ENCODE measurements at places on chromosomes 6 and 20. TPM values are rescaled to one million over a fixed set of nuclear protein-coding genes. Genes with fewer than 3 reads are reported as not detected.

GRCh38 chr6:154017786-154018185 is 21.3 kb upstream of the OPRM1 start:
- DNase-seq = no peak

DNA sequence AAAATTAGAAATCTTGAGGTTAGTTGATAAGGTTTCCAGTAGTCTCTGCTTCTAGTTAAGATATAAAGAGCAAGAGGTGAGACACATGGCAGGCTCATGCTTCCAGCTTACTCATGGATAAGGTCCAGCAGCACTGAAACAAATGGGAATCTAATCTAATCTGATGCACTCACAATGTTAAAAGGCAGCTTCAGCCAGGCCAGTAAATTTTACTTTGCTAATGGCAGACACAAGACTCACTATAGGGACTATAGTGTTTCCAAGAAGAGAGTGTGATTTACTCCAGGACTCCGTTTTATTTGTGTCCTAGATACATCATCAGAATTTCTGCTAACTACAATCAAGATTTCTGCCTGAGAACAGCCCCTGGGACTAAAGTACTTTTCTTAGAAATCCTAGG is 324.8 kb downstream of the SMOC2 start:
- no peak for DNase-seq

PLN gene
- total RNA-seq = not detected

GRCh38 chr20:51134405-51134804 is 111.5 kb upstream of the KCNG1 start:
- no peak for DNase-seq

DNA sequence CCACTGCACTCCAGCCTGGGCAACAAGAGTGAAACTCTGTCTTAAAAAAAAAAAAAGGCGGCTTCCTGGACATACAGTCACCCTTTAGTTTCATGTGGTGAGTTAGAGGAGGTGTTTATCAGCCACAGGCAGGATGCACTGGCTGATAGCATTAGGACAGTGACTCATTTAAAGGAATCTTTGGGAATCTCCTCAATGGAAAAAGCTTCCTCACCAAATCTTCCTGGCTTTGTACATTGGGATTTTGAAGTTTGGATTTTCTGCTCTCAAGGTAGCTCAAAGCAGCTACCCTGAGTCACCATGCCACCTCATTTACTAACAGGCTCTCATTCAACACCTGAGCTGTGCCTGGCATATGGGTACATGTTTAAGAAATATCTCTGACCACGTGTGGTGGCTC is 20.2 kb downstream of the PRPH2 start:
- no peak for DNase-seq

GRCh38 chr20:18727032-18727508 is 86.5 kb upstream of the SCP2D1 start:
- no peak for DNase-seq

DNA sequence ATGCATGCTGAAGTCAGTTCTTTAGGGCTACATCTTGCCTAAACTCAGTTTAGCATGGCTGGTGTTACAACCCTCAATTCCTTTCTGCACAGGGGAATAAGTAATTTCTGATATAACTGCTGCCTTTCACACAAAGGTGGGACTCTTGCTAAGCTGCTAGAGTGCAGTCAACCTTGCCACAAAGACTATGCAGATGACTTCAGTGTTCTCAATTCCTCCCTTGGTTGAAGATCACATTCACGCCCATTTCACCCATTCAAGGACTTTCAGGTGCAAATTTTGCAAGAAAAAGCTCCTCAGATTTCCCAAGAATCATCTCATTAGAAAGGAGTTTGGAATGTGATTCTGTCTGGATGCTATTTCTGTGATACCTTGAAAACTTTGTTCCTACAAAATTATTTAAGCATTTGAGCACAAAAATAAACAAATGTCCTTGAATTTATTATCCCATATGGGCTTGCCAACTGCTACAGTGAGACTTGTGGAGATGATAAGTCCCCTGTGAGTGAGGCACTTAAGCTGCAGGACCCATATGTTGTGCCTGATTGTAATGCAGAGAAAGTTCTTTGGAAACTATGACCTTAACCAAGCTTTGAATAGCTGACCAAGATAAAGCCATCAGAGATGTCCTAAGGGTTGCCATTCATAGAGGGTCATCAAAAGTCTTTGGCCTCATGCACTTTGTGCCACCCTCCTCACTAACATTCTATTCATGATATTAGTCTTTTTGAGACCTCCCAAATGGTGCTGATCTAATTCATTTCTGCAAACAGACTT is 111.8 kb downstream of the PLCB4 start:
- no peak for DNase-seq

DNA sequence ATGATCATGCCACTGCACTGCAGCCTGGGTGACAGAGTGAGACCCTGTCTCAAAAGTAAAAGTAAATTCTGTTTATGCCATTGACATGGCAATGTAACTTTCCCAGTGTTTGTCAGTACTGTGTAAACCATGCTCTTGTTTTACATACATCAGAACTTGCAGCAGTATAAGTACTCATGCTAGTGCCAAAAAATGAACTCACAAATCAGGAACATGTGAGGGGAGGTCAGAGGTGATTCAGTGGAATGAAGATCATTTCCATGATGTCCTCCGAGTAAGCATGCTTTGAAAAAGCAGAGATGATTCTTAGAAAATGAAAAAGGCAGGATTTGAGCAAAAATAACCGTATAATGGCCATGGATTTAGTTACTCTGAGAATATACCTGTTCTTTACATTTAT is 81.9 kb downstream of the ANKS1A start:
- no peak for DNase-seq

GRCh38 chr20:21615617-21616080 is 89.8 kb upstream of the PAX1 start:
- DNase-seq = peak; percentile 71

DNA sequence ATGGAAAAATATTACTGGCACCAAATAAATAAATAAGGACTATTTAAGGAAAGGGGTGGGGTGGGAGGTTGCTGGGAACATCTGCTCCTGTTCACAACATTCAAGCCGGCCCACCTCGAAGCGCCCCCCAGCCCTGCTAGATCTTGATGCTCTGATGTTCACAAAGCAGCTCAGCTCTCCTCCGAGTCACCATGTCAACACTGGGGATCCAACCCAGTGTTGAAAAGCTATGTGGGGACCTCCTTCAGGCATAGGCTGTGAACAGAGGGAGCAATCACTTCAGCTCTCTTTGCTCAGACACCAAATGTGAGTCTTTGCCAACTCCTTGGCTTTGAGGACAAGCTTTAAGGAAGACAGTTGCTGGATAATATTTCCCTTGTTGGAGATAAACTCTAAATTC is 176.8 kb upstream of the NT5E start:
- DNase-seq = no peak

DNA sequence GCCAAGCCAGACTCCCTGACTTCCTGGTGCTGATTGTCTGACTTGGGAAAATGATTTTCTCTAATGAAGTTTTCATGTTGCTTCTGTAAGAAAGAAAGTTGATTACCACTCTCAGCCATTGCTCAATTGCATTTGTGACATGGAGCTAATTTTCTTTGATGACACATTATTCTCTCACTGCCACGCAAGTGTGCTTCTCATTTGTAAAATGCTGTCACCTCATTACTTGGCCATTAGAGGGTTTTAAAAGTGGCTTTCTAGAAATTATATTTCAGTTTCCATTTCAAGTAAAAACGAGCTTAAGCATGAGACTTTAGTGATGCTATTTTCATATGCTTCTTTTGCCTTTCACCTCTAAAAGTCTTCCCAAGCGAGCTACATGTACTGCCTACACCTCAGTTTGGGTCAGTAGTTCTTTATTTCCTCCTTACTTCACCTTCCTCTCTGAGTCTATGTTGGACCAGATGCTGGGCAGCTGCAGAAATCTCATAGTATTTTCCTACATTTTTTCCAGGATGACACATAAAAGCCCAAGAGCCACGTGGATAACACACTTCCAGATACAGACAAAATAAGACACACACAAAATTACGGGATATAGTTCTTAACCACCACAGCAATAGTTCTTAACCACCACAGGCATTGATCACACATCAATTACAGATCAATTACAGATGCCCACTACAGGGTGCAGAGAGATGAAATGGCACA is 6.3 kb upstream of the FAM210B start:
- no peak for DNase-seq

TNNC2 gene
- not detected for total RNA-seq

DNA sequence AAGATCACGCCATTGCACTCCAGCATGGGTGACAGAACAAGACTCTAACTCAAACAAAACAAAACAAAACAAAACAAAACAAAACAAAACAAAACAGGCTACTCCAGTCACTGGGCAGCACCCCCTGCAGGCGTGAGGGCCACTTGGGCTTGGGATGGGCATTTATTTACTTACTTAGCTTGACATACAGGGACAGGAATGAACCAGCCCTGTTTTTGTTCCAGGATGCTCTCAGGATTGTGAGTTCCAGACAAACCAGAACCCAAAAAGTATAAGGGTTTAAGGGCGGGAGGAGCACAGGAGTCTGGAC is 4.0 kb upstream of the PTPN1 start:
- DNase-seq = no peak

DNA sequence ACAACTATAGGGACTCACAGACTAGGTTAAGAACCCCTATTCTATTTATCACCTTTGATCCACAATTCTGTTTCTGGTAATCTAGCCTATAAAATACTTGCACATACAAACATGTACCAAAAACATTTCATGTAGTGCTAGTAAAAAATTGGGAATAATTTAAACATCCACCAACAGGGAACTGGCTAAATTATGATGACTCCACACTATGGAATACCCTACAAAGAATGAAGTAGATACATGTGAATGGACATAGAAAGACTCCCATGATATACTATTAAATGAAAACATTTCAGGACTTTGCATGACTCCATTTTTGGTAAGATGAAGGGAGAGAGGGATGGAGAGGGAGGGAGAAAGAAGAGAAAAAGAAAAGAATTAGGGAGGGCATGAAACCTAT is 58.2 kb downstream of the ZHX3 start:
- DNase-seq = no peak

DNA sequence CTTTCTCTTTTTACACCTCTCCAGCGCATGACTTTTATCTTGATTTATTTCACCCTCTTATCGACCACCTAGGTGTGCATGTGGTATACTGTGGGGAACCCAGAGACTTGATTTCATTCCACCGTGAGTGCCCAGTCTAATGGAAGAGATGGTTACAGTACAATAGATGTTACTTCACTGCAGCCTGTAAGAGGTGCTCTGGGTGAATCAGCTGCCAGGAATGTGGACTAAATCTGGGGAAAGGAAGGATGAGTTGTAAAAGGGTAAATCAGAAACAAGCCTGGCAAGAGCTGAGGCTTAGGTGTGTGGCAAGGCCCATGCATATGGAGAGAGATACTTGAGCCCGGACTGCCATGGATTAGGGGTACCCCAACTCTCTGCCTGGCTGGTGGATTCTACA is 7.4 kb downstream of the STK35 start:
- no peak for DNase-seq

MLIP gene
- not detected for total RNA-seq

DNA sequence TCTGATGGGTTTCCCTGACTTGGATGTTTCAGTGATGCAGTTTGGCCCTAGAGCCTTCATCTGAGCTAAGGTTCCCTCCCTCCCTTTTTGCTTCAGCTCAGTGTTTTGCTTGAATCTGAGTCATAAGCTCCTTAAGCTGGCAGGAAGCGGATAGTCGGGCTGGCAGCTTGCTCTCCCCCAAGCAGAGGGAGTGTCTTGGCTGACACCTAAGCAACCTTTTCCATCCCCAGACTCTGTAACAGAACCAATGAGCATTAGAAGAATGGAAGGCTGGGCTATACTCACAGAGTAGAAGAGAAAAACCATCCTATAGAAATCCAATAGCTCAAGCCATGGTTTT is 98.3 kb downstream of the HAO1 start:
- no peak for DNase-seq

PCK1 gene
- total RNA-seq = 13.0 TPM

- no peak for DNase-seq
These were observed 37.0 kb upstream of the IGF2R start for GRCh38 chr6:159931846-159932245.

DNA sequence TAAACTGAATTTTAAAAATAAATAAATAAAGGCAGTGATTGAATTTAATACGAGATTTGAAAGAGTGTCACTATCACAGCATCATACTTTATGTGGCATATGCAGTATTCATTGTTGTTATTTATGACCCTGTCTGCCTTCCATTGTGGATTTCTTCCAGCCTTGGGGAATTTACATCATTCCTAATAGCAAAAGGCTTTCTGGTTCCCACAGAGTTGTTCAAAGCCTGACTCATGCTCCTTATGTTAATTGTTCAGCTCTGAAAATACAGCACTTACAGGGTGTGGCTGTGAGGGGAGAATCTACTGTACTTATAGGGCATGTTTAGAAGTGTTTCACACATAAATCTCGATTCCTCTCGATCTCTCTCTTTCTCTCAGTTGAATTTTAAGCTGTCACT is 54.4 kb downstream of the JAG1 start:
- no peak for DNase-seq

C20orf204 gene
- 6.7 TPM for total RNA-seq

DNA sequence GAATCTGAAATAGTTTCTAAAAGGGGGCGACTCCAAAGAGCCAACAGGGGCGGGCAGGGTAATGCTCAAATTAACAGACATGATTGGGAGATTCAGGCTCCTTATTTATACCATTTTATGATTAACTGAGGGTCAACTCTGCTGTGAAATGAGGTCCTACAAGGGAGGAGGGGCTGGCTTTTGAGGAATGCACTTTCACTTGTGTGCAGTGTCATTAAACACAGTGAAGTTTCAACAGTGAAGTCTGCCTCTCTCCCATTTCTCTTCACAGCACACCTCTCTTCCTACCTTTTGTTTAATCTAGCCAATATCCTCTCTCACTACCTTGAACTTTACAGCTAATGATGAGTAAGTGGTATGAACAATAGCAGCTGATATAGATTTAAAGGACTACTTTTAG is 557.3 kb upstream of the CITED2 start:
- no peak for DNase-seq

MEP1A gene
- total RNA-seq = not detected

UBD gene
- not detected for total RNA-seq

WFDC5 gene
- not detected for total RNA-seq

MCCD1 gene
- total RNA-seq = not detected

GRCh38 chr6:10081957-10082356 is 332.9 kb downstream of the TFAP2A start:
- no peak for DNase-seq

GRCh38 chr6:149840345-149841075 is 23.6 kb downstream of the LRP11 start:
- peak; percentile 72 for DNase-seq

DNA sequence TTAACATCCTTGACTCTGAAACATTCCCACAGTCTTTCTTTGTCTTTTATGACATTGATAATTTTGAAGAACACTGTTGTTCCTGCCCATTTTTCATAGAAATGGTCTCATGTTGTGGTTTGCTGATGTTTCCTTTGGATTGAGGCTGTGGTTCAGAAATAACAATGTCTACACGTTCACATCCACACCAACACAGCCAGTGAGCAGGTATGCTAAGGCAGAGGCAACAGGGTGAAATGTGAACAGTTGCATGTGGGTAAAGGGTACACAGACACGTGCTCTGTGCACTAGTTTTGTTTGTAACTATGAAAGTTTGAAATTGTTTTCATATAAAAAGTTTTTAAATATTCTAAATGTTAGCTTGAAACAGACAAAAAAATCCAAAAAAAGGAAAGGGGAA is 78.4 kb downstream of the GINS1 start:
- no peak for DNase-seq

TNXB gene
- total RNA-seq = 10.5 TPM

All from OCI-LY7 (cell line).